ENCODE measurements at places on chromosomes 7 and 10.

- no peak for DNase-seq
These were observed 30.0 kb upstream of the MYH16 start for GRCh38 chr7:99242682-99243081.

GRCh38 chr10:96257944-96258343 lies 13.4 kb downstream of the BLNK start:
- no peak for DNase-seq

GRCh38 chr7:92409357-92409756 lies 37.9 kb upstream of the GATAD1 start:
- no peak for DNase-seq

DNA sequence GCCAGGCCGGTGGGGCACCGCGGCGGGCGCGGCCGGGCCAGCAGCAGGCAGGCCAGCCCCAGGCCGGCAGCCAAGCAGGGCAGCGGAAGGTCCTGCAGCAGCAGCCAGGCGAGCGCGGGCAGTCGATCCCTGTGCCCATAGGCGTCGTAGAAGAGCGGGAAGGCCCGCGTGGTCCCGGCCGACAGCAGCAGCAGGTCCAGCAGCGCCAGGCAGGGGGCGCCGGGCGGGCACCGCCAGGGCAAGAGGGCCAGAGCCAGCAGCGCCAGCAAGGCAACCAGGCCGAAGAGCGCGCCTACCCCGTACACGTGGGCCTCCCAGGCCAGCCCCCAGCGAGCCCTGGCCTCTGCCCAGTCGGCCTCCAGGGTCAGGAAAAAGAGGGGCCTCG lies 8.4 kb upstream of the RBM28 start:
- DNase-seq: no peak

DNA sequence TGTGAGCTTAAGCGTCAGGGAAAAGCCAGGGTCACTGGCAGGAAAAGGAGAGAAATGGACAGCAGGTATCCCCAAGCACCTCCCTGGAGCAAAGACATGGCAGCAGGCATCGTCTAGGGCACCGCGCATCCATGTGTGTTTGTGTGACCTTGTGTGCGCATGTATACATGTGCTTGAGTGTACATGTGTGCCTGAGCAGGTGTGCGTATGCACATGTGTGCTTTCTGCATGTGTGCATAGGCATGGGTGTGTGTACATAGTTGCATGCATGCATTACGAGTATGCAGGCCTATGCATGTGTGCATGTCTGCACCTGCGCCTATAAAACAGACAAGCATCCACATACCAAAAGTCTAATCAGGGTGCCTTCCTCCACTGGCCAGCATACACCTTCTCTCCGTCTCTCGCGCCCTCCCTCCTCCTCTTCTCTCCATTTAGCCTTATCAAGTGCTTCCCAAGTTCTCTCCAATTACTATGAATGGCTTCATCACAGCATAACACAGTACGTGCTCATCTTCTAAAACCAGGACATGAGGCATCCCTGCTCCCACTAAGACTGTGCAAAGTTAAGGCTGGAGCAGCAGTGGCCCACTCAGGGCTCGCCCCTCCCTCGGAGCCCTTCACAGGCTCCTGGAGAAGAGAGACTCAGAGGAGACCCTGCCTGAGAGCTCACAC lies 30.6 kb downstream of the RASGEF1A start:
- no peak for DNase-seq

DNA sequence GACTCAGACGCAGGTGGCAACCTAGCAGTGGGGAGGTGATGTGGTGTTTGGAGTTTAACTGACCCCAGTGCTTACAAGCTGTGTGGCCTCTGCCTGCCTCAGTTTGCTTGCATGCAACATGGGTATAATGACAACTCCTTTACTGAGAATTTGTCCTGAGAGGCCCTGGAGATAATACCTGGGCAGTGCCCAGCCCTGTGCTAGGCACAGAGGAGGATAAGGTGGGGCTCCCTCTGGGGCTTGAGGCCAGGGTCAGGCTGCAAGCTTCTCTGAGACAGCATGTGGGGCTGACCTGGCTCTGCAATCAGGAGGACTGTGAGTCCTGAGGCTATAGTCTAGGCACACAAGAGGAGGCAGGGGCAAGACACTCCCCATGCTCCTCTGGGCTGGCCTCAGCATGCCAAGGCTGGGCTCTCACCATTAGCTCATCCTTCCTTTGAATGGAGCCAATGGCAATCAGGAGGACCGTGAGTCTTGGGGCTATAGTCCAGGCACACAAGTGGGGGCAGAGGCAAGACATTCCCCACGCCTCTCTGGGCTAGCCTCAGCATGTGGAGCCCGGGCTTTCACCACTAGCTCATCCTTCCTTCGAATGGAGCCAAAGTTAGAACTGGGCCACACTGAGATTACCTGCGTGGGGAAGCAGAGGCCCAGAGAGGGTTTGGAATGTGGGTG lies 147.9 kb downstream of the RPS24 start:
- DNase-seq: no peak

- DNase-seq: no peak
These were observed 116.1 kb downstream of the ST7 start for GRCh38 chr7:117069379-117069778.

DNA sequence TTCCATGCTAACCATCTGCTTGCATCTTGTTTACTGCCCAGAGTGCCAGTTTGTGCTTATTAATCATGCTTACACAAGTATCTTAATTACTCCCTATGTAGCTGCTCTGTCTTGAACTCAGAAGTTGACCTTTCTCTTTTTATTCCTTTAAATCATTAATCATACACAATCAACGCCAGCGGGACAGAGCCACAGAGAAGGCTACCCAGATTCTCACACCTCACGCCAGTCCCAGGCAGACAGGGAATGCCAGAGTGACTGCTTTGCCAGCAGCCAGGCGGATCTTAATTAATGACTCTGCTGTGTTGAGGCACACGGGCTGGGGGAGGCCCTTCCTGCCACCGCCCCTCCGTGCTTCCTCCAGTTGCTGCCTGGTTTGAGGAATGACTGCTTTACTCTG lies 229.4 kb downstream of the LRMDA start:
- no peak for DNase-seq

- DNase-seq: no peak
These were observed 494.2 kb upstream of the GALNT17 start for GRCh38 chr7:70637726-70638125.

DNA sequence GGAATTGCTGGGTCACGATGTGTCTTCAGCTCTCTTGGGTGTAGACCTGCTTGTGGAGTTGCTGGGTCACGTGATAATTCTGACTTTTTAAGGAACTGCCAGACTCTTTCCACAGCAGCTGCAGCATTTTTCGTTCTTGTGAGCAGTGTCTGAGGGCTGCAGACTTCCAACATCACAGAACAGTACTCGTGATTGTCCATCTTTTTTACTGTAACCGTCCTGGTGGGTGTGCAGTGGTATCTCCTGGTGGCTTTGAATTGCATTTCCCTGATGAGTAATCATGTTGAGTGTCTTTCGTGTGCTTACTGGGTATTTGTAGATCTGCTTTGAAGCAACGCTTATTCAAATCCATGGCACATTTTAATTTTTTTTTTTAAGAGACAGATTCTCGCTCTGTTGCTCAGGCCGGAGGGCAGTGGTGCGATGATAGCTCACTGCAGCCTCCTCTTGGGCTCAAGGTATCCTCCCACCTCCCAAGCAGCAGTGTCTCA lies 22.7 kb downstream of the INPP5A start:
- no peak for DNase-seq

DNA sequence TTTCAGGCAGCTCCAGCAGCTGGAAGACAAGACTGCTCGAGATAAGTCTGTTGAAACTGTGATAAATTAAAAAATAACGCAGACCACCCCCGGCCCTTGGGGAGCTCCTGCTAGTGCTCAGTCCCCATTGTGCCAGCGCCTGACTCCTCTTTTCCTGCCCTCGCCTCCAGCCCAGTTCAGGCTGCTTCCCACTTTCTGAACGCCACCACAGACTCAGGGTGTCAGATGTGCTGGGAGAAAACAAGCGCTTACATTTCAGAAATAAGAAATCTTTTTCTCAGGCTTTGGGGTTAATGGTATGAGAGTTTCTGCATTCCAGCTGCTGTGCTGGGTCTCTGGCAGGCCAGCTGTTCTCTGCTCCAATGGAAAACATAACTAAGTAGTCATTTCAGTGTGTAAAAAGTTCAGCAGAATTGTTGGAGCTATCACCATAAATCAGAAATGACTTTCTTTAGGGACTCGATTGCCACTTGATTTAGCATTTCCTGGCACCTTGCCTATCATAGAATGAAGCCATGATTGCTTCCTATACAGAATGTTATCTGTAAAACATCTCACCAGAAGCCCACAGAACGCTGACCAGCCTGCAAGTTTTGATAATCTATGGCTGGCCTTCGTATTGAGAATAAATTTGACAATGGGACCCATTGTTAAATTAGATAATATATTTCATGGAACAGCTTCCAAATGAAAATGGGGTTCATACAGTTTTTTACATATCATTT lies 257.0 kb upstream of the ZNF32 start:
- DNase-seq: no peak

GRCh38 chr7:101783381-101784181 lies 33.8 kb upstream of the CUX1 start:
- DNase-seq: no peak

DNA sequence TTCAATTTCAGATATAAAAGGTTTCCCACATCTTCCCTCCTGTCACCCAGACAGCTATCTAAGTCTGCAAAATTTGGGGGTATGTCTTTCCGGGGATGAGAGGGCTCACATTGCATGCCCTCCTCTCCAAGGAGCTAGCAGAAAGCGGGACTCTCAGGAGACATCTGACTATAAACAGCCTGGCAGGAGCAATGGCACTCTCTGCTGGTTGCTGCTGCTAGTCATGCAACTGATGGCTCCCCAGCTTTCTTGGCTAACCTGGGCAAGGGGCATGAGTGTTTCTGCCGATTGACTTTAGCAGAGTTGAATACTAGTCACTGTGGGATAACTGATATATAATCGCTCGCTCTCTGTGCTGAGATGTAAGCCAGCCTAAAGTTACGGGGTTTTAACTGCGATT lies 12.0 kb downstream of the TBX20 start:
- no peak for DNase-seq

GRCh38 chr7:11923376-11923930 lies 91.5 kb upstream of the THSD7A start:
- DNase-seq: no peak

DNA sequence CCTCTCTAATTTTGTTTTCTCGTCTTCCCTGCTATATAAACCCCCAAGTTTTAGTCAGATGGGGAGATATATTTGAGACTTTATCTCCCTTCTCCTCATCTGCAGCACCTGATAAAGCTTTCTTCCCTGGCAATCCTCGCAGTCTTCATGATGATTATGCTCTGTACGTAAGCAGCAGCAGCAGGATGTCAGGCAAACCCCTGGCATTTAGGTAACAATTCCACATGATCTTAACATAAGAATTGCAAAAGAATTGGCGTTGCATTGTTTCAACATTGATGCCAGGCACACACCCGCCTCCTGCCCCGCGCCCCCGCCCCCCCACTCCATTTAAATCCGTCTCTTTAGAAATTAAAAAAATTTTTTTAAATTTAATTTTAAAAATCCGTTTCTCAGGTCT lies 6.1 kb downstream of the PKD1L1 start:
- no peak for DNase-seq

- no peak for DNase-seq
These were observed 46.4 kb upstream of the SAMD8 start for GRCh38 chr10:75065076-75065475.

DNA sequence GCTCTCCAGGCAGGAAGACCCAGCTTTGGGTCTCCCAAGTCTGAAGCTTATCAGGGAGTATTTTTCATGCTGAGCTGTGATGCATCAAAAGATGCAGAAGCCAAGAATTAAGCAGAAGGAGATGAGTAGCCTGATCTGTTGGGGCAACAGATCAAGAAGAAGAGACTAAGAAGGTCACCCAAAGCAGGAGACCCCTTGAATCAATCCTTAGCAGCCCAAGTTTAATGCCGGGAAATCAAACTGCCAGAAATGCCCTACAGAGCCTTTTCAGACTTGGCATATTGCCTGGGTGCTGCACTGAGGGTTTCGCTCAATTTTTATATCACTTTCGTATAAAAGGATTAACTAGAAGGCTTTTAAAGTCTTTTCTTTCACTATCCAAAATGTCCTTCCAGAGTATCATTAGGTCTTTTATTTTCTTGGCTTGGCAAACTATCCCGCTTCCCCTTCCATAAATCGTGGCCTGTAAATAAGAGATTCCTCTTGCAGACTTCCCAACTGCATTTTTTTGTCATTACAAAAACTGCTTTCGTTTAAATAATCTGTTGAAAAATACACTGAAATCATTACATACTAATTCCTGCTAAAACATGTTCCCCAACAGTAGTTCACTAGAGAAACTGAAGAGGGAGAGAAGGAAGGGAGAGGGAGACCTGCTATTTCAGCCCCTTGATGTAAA lies 49.0 kb upstream of the STK17A start:
- DNase-seq: no peak

DNA sequence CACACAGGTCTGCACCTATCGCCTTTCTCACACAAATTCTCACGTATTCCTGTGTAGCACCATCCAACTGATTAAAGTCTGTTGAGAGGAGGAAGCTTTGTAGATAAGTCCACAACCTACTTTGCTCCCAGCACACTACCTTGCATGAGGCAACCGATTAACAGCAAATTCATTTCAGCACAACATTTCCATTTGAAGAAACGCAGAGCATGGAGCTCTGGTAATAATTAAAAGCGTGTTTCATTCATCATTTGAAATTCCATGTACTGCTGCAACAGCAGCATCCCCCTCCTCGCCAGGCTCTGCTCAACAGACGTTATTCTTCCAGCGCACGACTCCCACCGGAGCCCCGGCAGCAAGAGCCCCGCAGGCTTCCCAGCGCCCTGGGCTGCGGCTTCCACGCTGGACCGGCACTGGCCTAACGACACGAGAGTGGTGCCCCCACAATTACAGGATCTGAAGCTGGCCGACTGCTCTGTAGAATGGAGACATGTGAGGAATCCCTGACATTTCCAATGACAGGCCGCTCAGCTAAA lies 118.8 kb downstream of the DIP2C start:
- no peak for DNase-seq

DNA sequence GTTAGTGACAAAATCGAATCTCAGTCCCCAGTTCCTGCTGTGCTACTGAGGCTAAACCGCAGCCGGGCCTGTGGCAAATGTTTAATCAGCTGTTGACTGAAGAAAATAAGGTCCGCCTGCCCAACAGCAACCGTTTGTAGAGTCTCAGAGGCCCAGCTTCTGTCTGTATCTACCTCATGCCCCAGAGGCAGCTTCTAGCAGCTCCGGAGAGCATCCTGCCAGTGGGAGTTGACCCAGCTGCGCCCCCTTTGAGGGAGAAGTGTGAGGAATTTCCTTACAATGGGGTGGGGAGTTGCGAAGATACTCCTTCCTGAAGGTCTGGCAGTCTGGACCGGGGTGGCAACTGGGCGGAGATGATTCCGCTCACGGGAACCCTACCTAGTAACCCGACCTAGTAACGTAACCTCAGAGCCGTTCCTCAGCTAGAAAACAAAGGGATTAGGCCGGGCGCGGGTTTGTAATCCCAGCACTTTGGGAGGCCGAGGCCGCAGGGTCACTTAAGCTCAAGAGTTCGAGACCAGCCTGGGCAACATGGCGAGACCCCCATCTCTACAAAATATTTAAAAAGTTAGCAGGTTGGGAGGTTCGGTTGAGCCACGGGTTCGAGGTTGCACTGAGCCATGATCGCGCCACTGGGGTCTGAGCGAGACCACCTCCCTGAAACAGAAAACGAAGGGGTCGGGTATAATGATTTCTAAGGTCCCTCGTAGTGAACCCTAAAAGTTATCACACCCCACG lies 846 bp upstream of the ZNF775 start:
- DNase-seq: no peak

- no peak for DNase-seq
These were observed 108.5 kb downstream of the SLC37A3 start for GRCh38 chr7:140289804-140290203.

GRCh38 chr7:120837599-120837998 lies 20.3 kb downstream of the TSPAN12 start:
- no peak for DNase-seq

- DNase-seq: no peak
These were observed 147.9 kb downstream of the PFKFB3 start for GRCh38 chr10:6350609-6351008.

All from stimulated activated CD8-positive, alpha-beta memory T cell treated with anti-CD3 and anti-CD28 coated beads, Interleukin-4, amount 100 ng/mL, for 1 hour (primary cell).